SK-N-DZ (cell line): ENCODE measurements at places on chromosomes 2 and 18.

DNA sequence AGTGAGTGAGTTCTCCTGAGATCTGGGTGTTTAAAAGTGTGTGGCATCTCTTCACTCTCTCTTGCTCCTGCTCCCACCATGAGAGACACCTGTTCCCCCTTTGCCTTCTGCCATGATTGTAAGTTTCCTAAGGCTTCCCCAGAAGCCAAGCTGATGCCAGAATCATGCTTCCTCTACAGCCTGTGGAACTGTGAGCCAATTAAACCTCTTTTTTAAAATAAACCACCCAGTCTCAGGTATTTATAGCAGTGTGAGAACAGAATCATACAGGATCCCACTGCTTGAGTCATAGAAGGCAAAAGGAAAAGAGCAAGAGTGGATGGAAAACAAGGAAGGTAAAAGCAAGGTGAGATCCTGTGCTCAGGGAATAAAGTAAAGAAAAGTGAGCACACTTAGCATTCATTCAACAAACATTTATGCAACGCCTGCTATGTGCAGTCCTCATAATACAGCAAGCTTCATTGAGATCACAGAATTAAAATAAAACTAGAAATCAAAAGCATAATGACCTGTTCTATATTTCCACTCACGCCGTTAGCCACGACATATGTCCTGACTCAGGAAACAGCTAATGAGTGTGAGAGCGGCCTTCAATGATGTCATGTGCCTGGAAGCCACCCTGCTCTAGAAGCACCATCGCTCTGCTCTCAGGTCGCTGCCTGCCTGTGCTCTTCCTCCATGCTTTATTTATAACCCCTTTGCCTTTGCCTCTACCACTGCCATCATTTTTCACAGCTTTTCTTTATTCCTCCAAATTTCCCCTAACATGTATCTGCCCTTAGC is 11.3 kb upstream of the COPS8 start:
- no peak for DNase-seq

DNA sequence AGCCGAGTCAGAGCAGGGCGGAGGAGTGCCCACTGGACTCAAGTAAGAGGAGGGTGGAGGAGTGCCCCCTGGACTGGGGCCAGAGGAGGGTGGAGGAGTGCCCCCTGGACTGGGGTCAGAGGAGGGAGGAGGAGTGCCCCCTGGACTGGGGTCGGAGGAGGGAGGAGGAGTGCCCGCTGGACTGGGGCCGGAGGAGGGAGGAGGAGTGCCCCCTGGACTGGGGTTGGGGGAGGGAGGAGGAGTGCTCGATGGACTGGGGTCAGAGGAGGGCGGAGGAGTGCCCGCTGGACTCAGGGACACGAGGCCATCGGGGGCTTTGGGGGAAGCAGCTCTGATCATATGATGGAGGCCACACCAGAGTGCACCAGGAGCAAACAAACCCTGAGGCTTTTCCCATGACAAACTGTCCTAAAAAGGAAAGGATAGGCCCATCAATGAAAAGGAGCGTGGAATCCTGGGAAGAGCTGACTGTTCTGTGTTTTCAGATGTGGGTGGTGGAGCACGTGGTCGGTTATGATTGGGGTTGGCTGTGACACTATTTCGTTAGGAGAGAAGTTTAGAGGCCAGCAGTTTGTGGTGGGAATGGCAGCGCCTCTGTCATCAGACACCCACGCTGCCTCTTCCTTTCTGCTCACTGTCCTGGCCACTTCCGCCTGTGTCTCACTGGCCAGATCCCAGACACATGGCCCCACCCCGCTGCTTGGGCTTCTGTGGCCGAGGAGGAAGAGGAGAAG is 24.5 kb upstream of the HPCAL1 start:
- DNase-seq = peak; percentile 44

- peak; percentile 47 for DNase-seq
Observed at GRCh38 chr18:74225193-74225840, 66.4 kb downstream of the CYB5A start.

DNA sequence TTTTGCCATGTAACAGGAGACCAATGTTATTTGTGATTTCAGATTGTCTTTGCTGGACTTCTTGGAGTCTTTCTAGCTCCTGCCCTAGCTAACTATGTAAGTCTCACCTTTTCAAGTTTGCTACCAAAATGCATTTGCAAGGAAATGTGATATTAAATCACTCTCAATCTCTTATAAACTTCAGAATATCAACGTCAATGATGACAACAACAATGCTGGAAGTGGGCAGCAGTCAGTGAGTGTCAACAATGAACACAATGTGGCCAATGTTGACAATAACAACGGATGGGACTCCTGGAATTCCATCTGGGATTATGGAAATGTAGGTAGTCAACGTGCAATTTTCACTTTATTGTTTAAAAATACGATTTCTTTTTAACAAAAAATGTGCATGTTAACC is 3.0 kb downstream of the GKN1 start:
- DNase-seq = no peak

DNA sequence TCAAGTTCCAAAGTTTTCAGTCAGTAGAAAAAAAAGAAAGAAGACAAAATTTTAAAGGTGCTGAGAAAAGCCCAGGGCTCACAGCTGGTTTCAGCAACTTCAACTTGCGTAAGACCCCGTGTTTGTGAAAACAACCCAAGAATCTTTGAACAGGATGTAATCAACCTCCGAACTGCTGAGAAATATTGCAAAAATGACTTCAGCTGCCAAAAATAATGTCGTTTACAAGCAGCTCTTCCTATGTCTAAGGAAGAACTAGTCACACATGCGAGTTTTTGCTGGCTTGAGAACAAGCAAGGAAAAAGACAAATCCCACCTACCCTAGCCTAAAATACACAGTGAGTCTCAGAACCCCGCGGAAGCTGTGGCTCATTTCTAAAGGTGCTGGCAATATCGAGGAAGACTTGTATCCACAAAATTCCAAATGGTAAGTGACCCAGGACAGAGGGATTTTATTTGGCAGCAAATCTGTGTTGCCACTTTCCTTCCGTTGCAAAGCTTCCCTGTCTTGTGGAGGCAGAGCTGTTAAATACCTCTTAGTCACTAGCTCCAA is 59.8 kb upstream of the SLC8A1 start:
- no peak for DNase-seq

GRCh38 chr2:60079562-60079961 is 473.9 kb downstream of the BCL11A start:
- DNase-seq = no peak

GRCh38 chr18:51171223-51171622 is 26.3 kb downstream of the MEX3C start:
- no peak for DNase-seq

- no peak for DNase-seq
Observed at GRCh38 chr2:189819297-189819704, 35.1 kb downstream of the PMS1 start.

DNA sequence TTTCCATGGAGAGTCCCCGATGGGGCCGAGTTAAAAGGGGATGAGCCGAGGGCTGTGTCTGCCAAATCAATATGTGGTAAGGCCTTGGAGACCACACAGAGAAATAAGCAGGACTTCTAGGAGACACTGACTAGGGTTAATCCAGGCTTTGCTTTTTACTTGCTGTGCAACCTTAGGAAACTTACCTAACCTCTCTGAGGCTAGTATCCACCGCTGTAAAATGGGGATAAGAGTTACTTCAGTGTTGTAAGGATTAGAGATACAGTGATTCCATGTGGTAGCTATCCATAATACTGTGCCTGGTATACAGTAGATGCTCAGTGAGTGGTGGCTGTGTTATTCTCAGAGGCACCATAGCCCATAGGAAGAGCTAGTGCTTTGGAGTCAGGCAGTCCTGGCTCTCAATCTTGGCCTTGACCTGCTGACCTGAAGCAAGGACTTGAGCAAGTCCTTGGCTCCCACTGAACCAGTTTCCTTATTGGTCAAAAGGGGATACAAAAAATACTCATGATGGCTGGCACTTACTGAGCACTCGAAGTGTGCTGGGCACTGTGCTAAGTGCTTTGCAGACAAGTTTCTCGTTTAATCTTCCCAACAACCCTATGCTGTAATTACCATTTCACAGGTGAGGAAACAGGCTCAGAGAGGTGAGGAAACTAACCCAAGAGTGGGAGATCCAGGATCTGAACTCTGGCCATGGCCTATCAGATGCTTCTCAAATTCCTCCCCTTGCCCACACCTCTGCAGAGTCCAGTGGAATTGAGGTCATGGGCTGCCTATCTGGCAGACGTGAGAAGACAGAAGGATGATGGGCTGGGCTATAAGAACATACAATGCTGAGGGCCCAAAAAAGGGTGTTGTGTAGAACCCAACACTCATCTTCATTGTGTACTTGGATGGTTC is 12.0 kb upstream of the DES start:
- DNase-seq = no peak

GRCh38 chr18:79714531-79715240 is 35.1 kb downstream of the CTDP1 start:
- DNase-seq = no peak

DNA sequence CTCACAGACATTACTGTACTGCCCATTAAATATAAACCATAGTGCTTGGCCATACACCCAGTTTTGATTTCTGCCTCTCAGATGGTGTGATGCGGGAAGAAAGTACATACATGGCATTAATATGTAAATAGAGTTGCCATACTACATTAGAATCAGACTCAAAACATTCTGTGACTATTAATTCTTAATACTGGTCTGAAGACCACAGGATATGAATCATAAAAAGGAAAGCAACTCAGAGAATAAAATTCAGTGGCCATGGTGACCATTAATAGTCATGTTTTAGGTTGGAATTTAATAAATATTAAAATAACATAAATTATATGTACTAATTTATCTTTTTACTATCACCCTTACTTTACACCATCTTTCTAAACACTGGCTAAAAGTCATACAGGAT is 33.0 kb upstream of the WDR75 start:
- no peak for DNase-seq

DNA sequence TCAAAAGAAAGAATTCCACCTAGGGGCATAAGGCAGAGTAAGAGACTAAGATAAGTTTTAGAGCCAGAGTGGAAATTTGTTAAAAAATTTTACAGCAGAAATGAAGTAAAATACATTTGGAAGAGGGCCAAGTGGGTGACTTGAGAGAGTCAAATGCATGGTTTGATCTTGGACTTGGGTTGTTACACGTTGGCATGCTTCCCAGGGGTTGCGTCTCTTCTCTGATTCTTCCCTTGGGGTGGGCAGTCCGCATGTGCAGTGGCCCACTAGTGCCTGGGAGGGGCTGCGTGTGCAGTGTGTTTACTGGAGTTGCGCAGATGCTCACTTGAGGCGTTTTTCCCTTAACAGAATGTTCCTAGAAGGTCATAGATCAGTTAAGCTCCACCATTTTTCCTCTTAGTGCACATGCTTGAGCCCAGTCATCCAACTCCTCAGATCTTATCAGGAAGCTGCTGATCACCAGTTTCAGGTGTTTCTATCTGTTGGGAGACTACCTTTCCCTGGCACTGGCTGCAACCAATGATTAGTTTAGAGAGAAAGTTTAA is 13.1 kb downstream of the SEH1L start:
- no peak for DNase-seq

GRCh38 chr18:74515620-74516231 is 18.6 kb upstream of the CNDP1 start:
- DNase-seq = no peak
